ENCODE measurements at places on chromosomes 11 and 22.

DNA sequence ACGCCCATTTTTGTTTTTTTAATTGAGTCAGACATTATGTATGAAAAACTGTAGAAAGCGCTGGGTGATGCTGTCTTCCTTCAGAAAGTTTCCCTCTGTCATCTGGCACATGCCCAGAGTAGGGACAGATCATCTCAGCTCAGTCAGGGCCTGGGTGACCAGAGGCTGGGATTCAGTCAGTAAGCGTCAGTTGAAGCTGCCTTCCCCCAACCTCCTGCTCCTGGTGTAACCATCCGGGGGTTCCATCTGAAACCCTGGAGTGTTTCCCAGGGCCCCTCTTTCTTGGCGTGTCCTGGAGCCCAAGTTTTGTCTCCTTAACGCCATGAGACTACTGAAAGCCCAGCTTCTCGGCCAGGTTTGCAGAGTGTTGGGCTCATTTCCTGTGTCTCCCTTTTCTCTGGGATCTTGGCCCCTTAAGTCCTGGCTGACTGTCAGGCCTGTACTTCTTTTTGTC lies 10.7 kb downstream of the PPFIA1 start:
- DNase-seq: no peak

DNA sequence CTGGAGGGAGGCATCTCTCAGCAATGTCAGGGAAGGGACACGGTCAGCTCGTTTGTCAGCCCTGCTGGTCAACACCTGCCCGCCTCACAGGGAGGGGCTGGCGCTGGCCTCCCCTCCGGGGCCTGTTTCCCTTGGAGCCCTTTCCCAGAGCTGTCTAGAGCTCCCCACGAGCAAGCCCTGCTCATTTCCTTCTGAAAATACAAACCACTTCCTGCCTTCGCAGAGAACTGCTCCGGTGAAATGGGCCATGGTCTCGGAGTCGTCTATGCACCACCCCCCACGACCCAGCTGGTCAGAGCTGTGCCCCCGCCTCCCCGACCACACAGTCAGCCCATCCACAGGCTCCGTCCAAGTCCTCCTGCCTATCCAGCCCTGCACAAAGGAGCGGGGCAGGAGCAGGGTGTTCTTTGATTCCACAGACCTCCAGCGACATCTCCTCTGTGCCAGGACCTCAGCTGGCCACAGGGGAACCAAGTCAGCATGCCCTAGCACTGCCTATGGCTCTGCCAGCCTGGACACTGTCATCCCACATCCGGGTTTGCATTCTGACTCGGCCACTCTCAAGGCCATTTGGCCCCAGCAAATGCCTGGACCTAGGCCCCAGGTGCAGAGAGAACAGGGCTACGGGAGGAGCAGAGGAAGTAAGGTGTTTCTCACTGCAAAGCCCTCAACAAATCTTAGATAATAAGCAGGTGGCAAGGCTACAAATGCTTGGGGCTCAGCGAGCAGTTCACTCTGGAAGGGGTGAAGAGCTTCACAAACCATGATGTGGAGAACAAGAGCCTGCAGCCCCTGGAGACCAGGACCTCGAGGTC lies 82.1 kb upstream of the WNT11 start:
- no peak for DNase-seq

- no peak for DNase-seq
Observed at GRCh38 chr22:29873943-29874342, 9.0 kb upstream of the MTMR3 start.

GRCh38 chr11:124846070-124846673 lies 19.1 kb upstream of the ROBO3 start:
- DNase-seq: no peak

DNA sequence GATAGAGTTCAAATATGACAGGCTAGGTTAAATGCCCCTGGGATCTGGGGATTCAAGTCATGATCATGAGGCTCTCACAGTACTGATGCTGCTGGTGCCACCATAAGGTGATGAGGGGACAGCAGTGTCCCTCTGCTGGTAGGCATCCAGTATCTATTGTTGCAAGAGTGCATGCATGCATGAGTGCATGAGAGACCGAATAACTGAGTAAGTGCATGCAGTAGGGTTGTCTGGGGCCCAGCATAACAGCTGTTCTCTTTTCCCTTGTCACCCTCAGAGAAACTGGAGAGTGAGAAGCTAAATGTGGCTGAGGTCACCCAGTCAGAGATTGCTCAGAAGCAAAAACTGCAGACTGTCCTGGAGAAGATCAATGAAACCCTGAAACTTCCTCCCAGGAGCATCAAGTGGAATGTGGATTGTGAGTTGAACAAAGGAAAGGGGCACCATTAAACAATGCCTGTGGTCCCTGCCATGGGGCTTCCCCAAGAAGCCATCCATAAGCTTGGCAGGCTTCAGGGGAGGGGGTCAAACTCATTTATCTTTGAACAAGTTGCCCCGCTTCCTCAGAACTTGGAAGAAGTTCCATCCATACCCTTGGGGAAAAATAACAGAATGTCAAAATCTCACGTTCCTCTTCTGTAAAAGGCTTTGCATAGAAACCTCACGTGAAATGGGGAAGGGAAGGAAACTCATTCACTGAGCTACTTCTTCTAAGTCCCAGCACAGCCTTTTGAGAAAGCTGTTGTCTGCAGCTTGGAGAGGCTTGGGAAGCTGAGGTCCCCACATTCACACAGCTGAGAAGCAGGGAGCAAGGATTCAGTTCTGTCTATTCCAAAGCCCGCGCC lies 119.0 kb downstream of the PARVA start:
- no peak for DNase-seq

- no peak for DNase-seq
Observed at GRCh38 chr11:75733431-75734107, 15.9 kb downstream of the MOGAT2 start.

DNA sequence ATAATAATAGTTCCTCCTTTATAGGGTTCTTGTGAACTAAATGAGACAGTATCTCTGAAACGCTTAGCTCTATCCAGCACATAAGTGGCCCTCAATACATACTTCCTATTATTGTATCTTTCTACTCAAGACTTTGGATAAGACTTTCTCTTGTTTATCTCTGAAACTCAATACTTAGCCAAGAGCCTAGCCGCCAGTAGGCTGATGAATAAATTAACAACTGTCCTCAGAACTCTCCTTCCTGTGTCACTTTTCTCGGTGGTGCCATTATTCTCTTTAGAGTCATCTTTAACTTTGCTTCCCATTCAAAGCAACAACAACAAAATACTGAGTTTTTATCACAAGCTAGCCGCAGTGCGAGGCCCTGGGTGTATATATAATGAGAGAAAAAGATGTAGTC lies 86.9 kb downstream of the FAM83F start:
- no peak for DNase-seq

GRCh38 chr11:134901955-134902918 lies 490.2 kb upstream of the B3GAT1 start:
- DNase-seq: no peak

DNA sequence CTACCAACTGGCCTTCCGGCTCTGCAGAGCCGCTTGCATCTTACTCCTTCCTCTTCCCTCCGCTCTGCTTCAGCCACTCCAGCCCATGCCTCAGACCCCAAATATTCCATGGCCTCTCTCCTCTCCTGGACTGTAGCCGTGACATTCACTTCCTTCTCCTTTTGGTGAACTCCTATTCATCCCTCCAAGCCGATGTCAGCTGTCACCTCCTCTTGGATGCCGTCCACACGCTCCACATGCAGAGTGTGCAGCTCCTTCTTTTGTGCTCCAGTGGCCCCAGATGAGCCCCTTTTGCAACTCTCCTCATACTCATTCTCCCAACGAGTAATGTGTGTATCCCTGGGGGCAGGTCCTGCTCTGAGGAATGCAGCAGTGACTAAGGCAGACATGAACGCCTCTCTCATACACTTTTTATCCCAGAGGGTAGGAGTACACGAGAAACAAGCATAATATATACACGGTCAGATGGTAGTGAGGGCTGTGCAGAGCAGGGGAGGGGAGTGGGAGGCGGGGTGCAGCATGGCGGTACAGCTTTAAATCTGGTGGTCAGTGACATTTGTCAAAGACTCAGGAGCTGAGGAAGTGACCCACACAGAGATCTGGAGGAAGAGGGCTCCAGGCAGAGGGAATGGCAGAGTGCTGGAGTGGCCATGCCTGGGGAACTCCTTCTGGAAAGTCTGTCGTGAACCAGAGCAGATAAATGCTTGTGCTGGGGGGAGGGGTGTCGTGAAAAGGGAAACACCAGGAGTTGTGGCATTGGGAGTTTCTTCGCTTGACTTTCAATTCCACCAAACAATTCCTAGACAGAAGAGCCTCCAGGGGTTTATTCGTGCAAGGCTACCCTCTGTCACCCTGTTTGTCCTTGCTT lies 83.8 kb upstream of the ATXN10 start:
- DNase-seq: no peak

DNA sequence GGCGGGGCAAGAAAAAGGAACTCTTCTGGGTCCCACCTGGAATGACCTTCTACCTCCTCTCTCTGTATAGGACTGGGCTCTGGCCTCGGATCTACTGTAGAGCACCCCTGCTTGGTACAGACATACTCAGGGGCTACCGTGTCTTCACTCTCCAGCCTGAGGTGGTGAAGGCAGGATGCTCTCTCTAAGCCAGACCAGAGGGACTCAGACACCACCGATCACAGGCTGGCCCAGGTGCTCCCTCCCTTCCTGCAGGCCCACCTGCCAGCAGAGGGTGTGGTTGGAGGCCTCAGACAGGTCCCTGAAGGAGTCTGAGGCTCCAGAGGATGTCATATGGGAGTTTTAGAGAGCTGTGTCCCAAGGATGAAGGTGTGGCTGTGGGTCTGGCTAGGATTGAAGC lies 4.1 kb downstream of the NHERF4 start:
- no peak for DNase-seq

DNA sequence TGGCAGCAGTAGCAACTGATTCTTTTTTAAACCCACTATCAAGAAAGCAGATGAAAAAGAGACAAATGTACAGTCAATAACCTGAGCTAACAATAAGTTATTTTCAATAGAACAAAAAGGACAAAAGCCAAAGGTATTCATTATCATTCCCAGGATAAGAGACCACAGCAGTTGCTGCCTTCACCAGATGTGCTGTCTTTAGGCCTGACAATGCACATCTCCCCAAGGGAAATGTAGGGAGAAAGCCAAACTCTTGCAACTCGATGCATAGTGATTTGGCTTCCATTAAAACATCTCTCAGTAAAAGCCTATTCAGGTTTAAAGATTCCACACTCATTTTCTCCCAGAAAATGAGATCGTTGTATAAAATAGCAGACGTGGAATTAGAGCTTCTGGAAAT lies 210.7 kb downstream of the METTL15 start:
- no peak for DNase-seq

DNA sequence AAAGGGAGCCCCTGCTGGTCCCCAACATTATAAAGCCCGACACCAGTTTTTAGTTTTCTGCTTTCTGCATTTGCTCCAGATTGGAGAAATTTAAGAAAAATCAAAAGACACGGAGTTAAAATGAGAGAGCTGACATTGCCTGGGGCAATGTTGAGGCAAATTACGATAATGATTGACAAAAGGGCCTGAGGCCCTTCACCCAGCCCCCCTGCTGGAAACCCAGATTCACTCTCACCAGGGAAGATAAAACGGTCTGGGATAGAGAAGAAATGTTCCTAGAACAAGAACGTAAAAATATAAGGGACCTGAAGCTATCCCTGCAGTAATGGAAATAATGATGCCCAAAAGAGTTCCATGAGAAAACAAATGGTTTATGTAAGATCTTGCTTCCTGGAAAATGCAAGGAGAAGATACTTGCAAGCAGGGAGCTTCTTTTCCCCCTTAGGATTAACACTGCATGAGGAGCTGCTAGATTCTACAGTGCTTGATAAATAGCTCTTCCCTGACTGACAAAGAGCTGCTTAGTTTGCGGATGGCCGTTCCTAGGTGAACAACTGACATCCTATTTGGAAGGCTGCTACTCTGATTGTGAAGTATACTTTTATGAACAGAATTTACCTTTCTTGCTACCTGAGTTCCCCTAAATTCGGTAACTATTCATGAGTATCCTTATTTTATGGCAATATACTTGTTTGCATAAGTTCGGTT lies 40.6 kb upstream of the GNAZ start:
- no peak for DNase-seq

DNA sequence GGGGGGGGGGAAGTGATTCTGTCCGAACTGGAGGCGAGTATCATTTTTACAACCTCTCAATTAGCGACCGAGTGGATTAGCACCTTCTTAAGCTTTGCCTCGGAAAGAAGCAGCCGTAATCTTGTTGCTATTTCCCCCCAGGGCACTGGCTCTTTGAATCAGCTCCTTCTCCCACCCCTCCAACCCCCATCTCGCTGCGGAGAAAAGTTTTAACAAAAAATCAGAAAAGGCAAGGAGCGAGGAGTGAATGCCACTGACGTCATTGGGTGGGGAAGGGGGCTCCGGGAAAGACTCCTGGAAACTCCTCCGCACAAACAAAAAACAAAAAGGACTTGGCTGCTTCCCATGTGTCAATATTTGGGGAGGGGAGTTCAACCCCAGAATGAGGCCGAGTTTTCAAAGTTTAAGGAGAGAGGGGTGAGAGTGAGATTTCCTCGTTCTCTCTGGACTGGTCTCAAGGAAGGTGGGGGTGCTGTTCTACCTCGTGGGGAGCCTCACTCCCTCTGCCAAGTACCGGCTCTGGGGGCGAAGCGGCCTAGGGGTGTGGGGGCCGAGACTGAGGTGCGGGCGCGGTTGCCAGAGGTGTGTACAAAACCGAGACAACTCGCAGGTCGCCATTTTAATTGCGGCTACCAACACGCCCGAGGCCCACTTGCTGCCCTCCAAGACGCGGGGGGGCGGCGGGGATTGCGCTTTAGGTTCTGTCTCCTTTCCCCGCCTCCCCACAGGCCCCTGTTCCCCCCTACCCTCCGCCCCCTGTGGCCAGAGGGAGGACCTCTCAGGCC lies 2.5 kb upstream of the PAX6 start:
- no peak for DNase-seq

DNA sequence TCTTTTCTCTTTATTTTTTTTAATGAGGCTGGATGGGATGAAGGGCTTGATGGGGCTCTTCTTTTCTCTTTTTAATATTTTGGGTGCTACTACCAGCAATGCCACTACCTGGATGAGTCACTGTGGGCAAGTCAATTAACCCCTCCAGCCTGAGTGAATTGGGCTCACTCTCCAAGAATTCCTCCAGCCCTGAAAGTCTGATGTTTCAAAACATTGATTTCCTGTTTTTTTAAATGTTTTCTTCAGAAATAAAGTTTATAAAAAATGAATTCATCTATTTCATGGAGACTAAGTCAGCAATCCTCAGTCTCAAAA lies 812 bp upstream of the OR5A2 start:
- DNase-seq: no peak

- no peak for DNase-seq
Observed at GRCh38 chr11:118211006-118211405, 13.8 kb downstream of the JAML start.

- peak; percentile 82 for DNase-seq
Observed at GRCh38 chr11:122556605-122557004, 98.9 kb upstream of the UBASH3B start.

GRCh38 chr11:63874511-63874910 lies 35.6 kb downstream of the MARK2 start:
- no peak for DNase-seq

- peak; percentile 71 for DNase-seq
Observed at GRCh38 chr11:64713016-64713707, 9.8 kb downstream of the NRXN2 start.

DNA sequence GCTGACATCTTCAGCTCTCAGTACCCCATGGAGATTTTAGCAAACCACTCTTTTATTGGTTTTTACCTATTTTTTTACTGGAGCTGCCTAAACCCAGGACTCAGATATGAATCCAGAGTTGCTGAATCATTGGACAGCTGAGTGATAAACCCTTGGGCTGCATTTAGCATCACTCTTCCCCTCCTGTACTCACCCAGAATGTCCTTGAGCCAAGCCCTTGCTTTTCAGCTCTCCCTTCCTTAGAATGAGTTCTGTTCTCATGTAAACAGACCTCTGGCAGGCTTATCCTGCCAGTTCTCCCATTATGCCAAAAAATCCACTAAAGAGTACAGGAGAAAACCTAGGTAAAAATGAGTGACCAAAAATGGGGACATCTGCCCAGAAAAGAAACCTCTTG lies 200.1 kb upstream of the POU2AF2 start:
- no peak for DNase-seq
